Hematopoietic multipotent progenitor cell treated with erythropoietin and hydrocortisone succinate and interleukin-3 and kit ligand, for 4 days (in vitro differentiated cells): ENCODE measurements at places on chromosomes 12 and 14.

GRCh38 chr12:5073853-5074252, 30.2 kb downstream of the KCNA5 start:
- peak; percentile 48 for DNase-seq

- DNase-seq: no peak
Observed at GRCh38 chr12:51694146-51694545, 103.1 kb downstream of the SCN8A start.

- DNase-seq: no peak
Observed at GRCh38 chr14:41608681-41609390, 2.2 kb downstream of the LRFN5 start.

DNA sequence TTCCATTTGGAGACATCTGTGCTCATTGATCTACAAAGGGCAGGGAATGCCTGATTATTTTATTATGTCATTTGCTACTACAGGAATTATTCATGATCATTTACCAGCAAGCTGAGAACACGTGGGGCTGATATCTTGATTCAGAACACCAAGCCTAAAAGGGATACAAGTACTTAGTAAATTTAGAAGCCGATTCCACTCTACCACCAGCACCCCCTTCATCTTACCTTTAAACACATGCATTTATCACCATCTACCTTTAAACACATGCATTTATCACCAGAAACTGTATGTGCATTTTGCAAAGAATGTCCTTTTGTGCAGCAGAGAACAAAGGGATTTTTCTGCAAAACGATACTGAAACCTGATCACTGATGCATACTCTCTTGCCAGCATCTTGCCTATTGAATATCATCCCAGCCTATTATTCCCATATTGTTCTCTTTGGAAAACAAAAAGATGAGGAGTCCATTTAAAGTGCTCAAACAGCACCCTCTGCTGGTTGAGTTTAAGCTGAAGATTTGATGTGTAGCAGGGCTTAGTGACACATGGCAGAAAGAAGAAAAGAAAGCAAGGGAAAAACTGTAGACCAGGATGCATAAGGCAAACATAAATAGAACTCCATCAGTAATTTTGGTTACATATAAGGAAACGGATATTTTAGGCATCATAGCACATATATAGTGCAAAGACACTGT, 132.6 kb upstream of the PLEKHG7 start:
- DNase-seq: peak; percentile 73

DNA sequence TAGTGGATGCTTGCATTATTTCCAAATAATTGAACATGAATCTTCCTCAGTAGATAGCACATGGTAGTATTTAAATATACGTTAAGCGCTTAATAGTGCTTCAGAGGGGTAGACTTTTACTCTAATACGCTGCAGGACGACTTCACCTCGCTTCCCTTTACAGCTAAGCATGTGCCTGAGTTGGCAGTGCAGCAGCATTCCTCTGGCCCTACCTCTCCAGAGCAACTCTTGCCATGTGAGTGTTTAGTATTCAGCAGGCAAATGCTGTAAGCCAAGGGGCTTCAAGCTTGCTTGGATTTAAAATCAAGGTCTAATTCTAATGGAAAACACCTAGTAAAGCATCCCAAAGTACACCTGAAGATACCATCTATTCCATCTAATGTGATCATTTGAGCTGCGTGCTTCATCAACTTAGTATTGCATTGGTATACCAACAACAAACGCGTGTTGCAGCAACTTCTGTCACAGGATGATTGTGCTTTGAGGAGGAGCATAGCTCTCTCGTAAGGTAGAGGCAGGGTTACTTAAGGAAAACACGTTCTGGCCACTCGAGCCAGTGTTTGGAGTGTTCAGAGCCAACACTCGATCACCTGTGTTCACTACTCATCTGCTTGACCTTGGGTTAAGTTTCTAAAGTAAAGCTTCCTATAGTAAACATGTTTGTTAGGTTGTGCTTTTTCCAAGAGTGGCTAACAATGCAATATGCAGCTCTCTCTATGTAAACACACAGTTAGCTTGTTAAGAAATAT, 60.6 kb downstream of the PIWIL1 start:
- no peak for DNase-seq

DNA sequence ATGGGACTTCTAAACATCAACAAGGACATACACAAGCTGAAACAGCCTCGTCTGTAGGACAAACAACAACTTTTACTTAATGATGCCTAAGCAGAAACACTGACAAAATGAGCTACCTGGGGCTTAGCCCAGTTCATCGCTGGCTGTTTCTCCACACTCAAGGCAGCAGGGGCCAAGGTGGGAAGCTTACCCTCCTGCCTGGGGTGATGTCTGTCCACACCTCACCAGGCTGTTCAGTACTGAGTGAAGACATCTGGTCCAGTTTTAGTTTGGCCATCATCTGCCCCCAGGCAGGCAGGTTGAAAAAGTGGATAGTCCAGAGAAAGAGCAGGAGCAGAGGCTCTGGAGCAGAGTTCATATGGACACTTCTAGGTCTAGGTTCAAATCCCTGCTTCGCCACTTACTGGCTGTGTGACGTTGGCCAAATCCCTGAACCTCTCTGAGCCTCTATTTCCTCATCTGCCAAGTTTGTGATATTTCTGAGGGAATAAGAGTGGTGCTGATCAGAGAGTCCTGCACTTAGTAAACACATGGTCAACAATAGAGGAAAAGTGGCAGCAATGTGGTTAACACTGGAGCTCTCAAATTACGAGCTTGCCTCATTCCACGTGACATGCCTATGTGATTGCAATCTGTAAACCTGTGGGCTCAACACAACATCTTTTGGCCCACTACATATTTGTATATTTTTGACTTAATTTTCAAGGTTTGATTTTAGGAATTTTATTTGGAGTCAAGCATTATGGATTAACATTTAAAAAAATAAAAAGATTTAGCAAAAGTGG, 720.1 kb upstream of the TMEM132C start:
- DNase-seq: no peak

DNA sequence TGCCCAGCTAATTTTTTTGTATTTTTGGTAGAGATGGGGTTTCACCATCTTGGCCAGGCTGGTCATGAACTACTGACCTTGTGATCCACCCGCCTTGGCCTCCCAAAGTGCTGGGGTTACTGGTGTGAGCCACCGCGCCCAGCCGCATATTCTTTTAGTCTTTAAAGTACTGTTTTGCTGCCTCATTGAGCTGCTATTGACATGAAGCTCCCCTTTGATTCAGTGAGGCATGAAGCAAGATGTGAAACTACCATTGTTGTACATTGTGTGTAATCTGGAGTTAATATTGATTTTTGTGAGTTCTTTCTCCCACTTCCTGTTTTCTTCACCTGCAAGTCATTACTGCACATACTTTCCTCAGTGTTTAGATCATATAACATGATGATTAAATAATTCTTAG, 80.8 kb downstream of the MNAT1 start:
- DNase-seq: no peak

DNA sequence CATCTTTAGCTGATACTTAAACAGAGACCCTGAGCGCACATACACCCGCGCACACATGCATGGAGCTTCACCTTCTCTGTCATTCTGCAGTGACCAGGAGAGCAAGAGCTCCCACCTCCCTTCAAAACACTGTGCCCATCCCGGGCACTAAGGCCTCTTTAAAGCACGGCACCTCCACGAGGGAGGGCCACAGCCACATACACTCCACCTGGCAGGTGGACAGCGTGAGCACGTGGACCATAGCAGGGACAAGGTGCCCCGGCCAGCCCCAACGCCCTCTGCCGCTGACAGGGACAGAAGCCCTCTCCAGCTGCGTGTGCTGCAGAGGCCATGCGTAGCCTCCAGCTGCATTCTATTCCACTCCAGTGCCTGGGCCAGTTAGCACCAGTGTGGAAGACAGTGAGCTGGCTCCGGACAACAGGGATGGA, 5.4 kb downstream of the GAPDH start:
- no peak for DNase-seq
